RPMI8226 (cell line): ENCODE measurements at places on chromosomes 16 and 17.

- DNase-seq: no peak
Observed at GRCh38 chr16:68290450-68290849, 20.3 kb downstream of the SLC7A6OS start.

- DNase-seq: no peak
Observed at GRCh38 chr17:62017912-62018311, 47.2 kb downstream of the MED13 start.

DNA sequence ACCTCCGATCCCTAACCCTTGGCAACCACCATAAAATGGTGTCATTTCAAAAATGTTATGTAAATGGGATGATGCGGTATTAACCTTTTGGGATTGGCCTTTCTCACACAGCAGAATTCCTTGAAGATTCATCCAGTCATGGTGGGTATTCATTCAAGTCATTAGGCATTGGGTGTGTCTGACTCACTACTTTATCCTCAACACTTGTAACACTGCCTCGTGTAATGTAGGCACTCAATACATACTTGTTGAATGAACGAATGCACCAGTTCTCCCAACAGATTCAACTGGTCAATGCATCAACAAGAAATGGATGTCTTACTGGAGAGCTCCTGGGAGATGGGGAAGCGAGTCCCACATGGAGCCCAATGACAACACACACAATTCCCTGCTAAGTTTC lies 21.8 kb upstream of the GAN start:
- DNase-seq: no peak

DNA sequence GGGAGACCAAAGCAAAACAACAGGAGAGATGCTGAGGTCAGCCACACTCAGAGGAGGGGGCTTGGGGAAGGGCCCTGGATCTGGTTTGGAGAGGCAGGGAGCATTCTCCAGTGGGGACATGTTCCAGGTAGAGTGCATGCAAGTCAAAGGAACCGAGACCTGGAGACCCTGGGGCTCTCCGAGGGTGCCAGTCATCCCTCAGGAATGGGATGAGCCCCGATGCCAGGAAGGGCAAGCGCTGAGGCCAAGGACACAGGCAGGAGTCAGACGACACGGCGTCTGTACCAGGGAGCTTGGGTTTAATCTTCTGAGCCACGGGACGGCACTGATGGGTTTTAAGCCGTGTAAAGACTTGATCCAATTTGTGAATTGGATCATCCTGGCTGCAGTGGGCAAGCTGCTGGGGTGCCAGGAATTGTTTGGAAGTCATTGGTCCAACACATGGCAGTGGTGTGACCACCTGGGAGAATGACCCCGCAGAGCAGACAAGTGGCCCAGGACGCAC lies 32.9 kb upstream of the ANKRD40CL start:
- no peak for DNase-seq

- no peak for DNase-seq
Observed at GRCh38 chr16:2689968-2690801, 7.9 kb downstream of the KCTD5 start.

DNA sequence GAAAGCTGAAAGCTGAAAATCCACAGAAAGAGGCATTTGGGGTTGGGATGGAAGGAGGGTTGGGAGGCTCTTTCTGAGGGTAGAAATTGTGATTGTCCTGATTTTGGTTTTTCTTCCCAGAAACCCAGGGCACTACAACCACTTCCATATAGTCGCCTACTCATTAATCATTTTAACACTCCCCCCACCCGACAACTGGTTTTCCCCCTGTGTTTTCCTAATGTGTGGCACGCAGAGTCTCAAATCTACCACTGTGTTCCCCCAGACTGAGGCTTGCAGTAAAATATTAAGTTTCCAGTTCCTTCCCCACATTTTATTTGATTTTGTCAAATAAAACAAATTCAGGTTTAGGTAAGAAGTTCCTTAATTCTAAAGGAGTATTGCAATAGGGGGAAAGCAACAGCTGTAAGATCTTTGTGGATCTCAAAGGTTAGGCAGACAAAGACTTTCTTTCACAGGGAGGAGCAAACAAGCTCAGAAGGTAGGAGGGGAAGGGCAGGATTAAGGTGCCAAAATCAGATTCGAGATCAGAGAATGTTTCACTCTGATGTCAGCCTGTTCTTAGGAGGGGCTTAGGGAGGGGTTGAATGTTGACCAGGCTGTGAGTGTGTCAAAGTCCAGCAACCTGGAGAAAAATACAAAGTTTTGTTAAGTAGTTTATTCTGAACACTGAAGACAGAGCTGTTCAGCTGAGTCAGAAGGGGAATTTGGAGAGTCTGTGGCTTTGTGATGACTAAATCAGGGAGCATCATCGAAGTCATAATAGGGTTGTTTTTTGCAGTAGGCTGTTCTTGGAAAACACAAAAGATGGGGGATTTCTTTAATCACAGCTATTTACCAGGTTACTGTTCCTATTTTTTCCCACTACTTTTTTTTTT lies 3.6 kb downstream of the ZNF267 start:
- DNase-seq: peak; percentile 59

DNA sequence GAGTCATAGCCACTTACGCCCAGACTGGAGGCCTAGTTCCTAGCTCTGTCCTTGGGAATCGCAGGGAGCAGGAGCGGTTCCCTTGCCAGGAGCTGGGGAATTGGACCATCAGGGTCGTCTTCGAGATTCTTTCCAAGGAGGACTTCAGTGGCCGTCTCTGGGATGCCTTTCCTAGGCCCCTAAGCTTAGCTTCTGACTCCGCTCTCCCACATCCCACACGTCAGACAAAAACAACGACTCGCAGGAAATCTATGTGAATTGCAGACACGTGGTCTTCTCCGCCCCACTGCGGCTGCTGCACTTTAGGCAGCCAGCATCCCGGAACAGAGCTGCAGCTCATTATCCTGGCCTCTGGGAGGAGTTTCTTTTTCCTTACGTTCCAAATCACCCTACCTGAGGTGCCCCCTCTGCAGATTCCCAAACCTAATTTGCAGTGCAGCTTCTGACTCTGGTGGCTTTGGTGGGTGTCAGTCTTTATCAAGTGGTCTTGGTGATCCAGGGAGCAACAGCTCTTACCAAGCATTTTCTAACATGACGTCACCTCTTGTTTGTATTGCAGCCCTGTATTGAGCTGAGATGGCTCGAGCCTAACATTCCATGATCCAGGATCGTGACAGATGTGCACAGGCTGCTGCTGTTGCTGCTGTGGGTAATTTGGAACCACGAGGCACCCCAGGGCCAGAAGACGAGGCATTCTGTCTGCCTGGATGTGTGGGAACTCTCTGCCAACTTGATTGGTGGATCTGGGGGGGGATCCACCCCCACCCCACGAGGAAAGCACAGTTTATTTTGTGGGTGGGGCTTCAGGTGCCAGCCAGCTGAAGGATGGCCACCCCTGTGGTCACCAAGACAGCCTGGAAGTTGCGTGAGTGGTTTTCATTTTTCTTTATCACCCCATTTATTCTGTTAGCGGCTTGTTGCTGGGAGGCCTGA lies 1.1 kb downstream of the KATNB1 start:
- DNase-seq: peak; percentile 70

DNA sequence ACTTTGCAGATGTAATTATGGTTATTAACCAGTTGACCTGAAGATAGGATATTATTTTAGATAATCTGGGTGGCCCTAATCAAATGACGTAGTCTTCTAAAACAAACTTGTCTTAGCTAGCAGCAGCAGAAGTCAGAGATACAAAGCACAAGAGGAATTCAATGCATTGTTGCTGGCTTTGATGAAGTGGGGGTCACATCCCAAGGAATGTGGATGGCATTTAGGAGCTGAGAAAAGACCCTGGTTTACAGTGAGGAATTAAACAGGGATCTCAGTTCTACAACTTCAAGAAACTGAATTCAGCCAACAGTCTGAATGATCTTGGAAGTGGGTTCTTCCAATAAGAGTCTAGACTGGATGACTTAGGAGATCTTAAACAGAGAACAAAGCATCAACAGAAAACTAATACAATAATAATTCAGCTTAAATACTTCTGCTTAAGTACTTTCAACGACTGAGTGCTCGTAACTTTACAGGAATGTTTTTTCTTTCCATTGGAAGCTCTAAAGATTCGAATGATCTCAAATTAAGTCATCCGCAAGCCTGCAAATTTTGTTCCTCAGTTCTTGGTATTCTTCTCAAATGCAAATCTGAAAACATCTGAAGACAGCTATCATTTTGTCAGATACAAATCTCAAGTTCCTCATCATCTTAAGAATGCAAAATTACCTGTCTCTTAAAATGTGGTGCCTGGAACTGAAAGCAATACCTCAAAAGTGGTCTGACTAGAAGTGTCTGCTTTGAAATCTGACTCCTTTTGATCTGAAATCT lies 3.3 kb downstream of the C16orf46 start:
- DNase-seq: no peak

DNA sequence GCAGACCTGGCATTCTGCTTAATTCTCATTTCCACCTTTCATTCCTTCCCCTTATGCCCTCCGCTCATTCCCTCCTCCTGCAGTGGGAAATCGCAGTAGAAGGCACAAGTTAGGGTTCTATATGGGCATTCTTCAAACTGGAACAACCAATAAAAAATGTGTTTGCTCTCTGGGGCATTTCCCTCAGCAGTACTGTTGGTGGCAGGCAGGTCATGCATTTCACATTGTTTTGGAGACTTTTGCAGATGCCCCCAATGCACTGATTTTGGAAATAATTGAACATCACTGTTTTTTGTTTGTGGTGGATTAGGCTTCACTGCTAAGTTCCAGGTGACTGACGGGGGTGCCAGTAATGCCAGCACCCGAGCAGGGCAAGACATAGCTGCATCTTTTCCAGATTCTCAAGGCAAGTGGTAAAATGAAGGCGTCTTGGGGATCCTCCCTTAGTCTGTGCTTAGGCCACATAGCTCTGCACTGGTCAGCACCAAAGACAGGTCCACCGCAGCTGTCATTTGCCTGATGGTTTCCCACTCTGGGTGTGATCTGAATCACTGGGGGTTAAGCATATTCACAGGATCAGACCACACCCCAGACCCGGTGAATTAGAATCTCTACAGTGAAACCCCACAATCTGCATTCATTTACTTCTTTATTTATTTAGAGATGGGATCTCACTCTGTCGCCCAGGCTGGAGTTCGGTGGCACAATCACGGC lies 304.5 kb downstream of the CPPED1 start:
- DNase-seq: no peak

GRCh38 chr16:74146643-74147042 lies 150.0 kb upstream of the PSMD7 start:
- no peak for DNase-seq

DNA sequence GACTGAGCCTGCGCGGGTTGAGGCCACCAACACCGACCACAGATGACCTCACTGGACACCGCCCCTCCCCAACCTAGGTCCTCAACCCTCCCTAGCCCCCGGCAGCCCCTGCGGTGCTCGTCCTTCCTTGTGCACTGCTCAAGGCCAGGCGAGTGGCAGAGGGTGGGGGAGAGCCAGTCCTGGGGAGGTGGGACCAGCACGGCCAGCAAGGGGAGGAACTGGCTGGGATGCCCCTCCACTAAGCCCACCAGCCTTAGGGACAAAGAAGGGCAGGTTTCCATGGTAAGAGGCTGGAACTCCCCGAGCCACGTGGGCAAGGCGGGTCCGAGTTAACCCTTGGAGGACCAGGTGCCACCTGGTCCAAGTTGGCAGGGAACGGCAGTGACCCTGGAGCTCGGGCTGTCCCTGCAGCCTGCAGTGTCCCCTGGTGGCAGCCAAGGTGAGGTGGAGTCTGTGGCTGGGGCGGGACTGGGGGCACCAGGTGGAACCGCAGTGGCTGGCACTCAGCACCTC lies 9.2 kb downstream of the FSCN2 start:
- peak; percentile 88 for DNase-seq

- no peak for DNase-seq
Observed at GRCh38 chr17:8557176-8557806, 73.2 kb downstream of the MYH10 start.

DNA sequence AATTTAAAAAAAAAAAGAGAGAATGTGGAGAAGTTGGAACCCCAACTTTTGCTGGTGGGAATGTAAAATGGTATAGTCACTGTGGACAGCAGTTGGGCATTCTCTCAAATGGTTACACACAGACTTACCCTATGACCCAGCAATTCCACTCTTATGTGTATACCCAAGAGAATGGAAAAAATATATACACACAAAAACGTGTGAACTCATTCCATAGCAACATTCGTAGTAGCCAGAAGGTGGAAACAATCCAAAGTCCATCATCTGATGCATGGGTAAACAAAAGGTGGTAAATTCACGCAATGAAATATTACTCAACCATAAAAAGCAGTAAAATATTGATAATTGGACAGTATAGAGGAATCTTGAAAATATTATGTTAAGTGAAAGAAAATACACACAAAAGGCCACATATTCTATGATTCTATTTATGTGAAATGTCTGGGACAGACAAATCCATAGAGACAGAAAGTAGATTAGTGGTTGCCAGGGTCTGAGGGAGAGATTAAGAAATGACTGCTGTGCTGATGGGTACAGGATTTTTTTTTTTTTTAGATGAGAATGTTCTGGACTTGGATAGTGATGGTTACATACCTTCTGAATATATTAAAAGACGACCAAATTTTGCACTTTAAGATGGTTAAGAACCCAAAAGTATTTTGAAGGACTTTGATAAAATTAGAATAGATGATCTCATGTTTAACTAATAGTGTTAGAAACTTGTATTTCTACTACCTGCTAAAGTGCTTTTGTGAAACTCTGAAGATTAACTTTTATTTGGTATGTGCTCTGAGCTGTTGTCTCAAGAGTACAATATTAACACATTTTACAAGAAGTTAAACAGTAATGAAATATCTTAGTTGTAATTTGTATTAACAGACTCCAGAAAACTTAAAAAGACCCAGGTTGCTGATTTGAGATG lies 60.9 kb downstream of the MRTFB start:
- DNase-seq: no peak

GRCh38 chr17:57877803-57878377 lies 28.0 kb upstream of the MRPS23 start:
- DNase-seq: no peak

GRCh38 chr17:79617740-79618382 lies 7.0 kb upstream of the RBFOX3 start:
- no peak for DNase-seq

DNA sequence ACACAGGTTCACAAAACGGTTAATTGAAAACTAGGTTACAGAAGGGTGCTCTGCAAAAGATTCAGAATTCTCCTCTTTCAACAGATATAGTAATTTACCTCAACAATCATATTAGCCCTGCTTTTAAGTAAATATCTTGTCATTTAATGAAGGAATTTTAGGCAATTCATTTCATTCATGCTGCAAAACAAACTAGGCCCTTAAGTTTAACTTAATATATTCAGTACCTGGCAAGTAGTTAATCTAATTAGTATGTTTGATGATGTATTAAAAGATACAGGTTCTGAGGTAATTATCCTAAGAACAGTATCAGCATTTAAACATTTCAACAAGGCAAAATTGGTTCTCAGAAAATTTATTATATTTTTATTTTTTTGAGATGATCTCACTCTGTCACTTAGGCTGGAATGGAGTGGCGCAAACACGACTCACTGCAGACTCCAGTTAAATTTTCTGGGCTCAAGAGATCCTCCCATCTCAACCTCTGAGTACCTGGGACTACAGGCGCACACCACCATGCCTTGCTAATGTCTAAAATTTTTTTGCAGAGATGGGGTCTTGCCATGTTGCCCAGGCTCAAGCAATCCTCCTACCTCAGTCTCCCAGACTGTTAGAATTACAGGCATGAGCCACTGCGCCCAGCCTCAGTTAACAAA lies 44.9 kb downstream of the SMURF2 start:
- DNase-seq: no peak

GRCh38 chr17:61627125-61627524 lies 36.1 kb upstream of the NACA2 start:
- DNase-seq: no peak
